ENCODE measurements at places on chromosomes 11 and 22.
A peak's percentile ranks its signal among the peaks of the same experiment; 100 is the strongest.

- DNase-seq, result no peak
Measured at GRCh38 chr11:77259641-77260040, 41.8 kb downstream of the GDPD4 start.

GRCh38 chr11:85848006-85848405 is 7.2 kb upstream of the CCDC83 start:
- DNase-seq, result peak; percentile 48

GRCh38 chr11:6962673-6963072 is 36.4 kb downstream of the ZNF215 start:
- no peak for DNase-seq

- DNase-seq, result no peak
Measured at GRCh38 chr11:487571-488021, 19.4 kb downstream of the RNH1 start.

DNA sequence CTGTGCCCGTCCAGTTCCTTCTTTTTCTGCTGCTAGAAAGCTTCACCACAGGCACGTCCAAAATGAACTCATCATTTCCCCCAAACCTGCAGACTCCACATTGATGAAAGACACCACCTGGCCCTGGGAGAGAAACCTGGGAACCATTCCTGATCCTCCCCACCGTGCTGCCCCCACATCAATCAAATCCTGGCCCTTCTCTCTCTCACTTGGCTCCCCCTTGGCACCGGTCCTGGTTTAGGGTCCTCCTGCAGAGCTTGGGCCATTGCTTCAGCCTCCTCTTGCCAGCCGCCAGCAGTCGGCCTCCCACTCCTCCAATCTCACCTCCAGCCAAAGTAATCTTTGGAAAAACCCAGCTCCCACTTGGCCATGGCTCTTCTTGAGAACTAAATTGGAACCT is 38.5 kb downstream of the RIBC2 start:
- DNase-seq, result no peak

DNA sequence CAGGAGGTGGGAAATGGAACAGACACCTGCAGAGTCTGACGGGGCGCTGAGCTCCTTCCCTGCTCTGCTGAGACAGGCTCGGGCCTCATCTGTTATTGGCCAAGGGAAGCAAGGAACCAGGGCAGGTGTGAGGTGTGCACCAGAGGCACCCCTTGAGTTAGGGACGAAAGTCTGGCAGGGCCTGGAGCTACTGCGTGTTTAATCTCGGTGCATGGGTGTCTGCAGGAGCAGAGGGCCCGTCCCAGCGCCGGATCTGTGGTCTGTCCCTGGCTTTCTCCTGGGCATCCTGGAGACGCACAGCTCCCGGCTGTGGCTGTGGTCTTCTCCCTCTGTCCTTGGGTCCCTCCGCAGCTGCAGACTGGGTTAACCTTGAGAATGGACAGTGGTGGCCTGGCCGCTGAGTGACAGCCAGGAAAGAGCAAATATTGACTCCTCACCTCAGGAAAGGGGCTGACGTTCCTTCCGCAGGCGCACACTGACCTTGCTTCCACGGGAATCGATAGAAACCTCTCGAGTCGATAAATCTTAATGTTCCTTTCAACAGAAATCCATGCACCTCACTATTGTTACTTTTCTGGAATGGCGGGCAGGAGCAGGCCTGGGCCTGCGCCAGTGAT is 975.6 kb downstream of the BRD1 start:
- DNase-seq, result no peak

GRCh38 chr11:109236188-109236587 is 185.8 kb upstream of the C11orf87 start:
- DNase-seq, result no peak

DNA sequence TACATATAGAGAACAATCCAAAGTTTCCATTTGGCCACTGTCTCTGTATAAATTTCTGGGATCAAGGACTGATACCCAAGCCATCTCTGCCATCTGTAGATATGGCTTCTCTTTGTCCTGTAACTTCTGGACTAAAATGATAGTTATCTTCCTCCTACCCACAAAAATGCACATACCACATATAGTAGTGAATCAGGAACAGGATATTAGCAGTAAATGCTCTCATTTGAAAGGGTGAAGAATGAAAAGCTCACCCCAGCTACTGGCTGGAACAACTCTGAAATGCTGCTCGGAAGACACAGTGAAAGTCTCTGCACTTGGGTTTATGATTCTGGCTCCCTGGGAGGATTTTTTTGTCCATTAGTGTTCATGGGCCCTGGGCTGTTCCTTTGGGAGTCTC is 856.4 kb upstream of the LRRC4C start:
- peak; percentile 16 for DNase-seq

DNA sequence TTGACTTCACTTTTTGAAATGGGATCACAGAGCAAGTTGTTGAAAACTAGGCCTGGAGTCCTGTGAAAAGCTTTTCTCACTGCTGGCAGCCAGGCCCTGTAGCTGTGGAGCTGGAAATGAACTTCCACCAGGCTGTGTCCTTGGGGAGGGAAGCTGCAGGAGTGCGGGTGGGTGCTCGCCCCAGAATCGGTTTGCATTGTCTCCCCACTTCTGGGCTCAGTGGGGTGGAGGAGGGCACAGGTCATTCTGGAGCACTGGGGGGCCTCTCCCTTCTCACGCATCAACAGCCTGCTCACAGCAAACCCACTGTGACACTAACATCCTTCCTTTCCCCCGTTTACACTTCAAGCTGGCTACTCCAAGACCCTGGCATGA is 15.2 kb downstream of the GLB1L2 start:
- no peak for DNase-seq

GRCh38 chr11:65445101-65445603 is 22.6 kb downstream of the NEAT1 start:
- no peak for DNase-seq

GRCh38 chr11:115766561-115766960 is 262.3 kb upstream of the CADM1 start:
- no peak for DNase-seq

- no peak for DNase-seq
Measured at GRCh38 chr22:44297470-44298061, 15.2 kb downstream of the SHISAL1 start.

- no peak for DNase-seq
Measured at GRCh38 chr11:69914286-69915150, 95.3 kb upstream of the FGF3 start.

DNA sequence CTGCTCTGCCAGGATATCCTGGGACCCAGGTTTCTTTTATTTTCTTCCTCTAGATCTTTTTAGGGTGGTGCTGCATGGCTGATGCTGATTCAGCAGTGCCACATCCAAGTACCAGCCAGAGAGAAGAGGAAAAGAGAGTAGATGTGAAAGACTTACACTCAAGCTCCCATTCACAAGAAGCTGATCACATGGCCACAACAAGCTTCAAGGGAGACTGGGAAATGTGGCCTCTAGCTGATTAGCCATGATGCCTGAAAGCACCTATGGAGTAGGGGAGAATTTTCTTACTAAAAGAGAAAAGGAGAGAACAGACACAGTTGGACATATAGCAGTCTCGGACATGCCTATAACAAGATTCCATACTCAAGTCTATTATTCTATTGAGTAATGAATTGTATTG is 34.4 kb upstream of the FJX1 start:
- DNase-seq, result no peak

DNA sequence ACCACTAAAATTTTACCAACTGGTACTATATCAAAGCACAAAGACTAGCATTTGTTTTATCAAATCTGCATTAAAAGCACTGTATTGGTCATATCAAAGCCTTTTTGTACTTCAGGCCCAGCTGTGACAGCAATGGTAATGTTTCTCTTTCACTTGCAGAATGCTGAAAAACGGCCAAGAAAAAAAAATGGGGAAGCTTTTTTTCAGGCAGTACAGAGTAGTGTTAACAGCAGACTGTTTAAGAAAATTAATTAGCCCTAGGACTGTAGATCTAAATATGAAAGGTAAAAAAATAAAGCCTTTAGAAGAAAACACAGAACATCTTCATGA is 33.3 kb downstream of the DENND5A start:
- DNase-seq, result no peak

- no peak for DNase-seq
Measured at GRCh38 chr22:38569181-38569971, 607 bp downstream of the DMC1 start.

GRCh38 chr11:82932564-82932963 is 31.0 kb downstream of the DDIAS start:
- no peak for DNase-seq

GRCh38 chr22:39947220-39948216 is 12.7 kb upstream of the TMA7B start:
- no peak for DNase-seq

DNA sequence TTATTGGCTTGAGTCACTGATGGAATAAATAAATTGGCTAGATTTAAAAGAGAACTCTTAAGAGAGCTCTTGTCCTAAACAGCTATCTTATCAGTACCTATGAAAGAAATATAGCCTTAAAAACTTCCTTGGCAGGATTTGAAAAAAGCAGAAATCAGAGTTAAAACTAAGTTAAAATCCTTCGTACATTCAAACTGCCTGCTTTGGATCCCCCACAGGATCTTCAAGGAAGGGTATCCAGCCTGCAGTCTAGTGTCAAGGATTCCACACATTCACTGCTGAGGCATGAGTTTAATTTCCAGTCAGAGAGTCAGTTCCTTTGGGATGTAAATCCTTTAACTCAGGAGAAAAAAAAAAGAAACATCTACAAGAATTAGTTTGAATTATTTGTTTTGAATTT is 242.9 kb upstream of the UBASH3B start:
- DNase-seq, result no peak

GRCh38 chr11:101880222-101880621 is 34.6 kb upstream of the CEP126 start:
- peak; percentile 54 for DNase-seq

DNA sequence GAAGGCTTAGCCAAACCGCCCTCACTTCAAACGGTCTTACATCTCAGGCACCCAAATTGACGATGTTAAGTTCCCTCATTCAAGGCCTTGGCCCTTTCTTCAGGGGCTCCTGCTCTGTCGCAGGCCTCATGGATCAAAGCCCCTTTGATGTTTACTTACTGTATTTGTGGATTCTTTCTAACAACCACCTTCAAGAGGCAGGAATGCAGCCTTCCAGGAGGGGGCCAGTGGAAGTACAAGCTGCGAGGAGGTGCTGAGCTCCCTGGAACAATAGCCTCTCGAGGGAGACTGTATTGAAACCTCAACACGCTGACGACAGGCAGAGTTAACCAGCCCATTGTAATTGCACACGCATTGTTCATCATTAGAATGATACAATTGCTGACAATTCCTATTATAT is 209.1 kb downstream of the ST3GAL4 start:
- no peak for DNase-seq

DNA sequence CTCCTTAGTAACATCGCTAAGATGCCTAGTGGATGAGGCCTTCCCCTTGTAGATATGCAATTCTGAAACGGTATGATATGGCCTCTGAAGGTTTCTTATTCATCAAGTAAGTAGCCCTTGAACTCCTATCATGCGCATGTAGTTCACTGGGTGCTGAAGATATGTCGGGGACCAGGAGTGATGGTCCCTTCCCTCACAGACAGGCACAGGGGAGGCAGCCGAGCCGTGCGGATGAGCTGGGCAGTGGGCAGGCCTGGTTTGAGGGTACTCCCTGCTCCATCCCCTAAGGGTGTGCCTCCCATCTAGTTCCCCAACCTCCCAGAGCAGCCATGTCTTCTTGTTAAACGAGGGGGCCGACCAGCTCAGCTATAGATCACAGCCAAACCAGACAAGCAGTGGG is 40.1 kb downstream of the TP53I11 start:
- no peak for DNase-seq

- DNase-seq, result peak; percentile 39
Measured at GRCh38 chr11:110305169-110306018, 9.0 kb upstream of the RDX start.

GRCh38 chr22:17218341-17218740 is 894 bp downstream of the ADA2 start:
- DNase-seq, result no peak

- no peak for DNase-seq
Measured at GRCh38 chr11:10456519-10456918, 1.5 kb downstream of the AMPD3 start.

DNA sequence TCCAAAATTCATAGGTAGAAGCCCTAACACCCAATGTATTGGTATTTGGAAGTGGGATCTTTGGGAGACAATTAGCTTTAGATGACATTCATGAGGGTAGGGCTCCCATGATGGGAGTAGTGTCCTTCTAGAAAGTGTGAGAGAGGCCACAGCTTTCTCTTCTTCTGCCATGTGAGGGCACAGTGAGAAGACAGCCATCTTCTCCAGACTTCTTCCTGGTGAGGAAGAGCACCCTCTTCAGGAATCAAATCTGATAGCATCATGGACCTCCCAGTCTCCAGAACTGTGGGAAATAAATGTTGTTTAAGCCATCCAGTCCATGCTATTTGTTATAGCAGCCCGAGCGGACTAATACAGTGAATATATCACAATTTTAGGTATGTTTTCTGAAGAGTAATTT is 96.9 kb downstream of the CNTN5 start:
- peak; percentile 5 for DNase-seq

DNA sequence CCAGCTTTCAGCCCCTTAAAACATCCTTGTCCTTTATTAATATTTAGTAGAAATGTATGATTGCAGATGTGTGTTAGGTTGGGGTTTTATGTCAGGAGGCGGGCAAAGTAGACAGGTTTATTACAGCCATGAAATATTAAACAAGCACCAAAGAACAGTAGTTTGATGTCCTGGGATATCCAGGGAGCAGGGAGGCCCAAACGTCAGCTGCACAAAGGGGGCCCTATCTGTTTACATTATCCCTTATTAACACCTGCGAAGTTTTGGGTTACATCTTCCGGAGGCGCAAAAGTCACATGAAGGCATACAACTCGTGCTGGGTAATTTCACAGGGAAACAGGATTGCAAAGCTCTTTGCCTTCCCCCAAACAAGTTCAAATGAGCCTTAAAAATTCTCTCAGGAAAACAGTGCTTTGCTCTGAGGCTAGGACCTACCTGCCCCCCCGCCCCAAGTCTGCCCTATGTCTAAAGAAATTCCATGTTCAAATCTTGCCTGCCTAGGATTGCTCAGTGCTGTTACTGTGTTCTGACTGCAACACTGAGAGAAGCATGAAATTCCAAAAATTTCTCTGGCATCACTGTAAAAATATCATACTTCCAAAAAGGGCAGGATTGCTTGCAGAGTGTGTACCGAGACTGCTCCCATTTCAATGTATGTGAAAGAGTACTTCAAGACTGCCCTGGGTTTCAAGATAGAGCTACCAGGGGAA is 8.9 kb downstream of the MN1 start:
- no peak for DNase-seq

DNA sequence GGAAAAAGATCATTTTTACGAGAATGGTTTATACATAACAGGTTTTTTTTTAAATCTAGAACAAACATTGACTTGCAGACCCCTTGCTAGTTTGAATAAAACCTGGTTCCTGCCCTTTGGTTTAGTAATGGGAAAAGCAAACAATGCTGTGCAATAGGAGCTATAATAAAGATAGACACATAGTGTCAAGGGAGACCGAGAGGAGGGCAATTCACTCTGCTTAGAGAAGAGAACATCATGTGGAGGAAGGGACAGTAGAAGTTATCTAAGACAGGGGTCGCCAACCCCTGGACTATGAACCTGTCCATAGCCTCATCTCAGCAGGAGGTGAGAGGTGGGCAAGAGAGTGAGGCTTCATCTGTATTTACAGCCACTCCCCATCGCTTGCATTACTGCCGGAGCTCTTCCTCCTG is 7.0 kb upstream of the RDX start:
- DNase-seq, result no peak

- peak; percentile 92 for DNase-seq
Measured at GRCh38 chr11:17786824-17787525, 52.4 kb downstream of the KCNC1 start.

- no peak for DNase-seq
Measured at GRCh38 chr11:109426442-109427240, 4.7 kb downstream of the C11orf87 start.

GRCh38 chr11:61201476-61201875 is 1.8 kb upstream of the PGA3 start:
- no peak for DNase-seq

GRCh38 chr11:20518323-20518834 is 81.0 kb upstream of the SLC6A5 start:
- DNase-seq, result no peak
